ENCODE measurements at places on chromosomes 2 and 18.
A peak's percentile ranks its signal among the peaks of the same experiment; 100 is the strongest.

- no peak for DNase-seq
Observed at GRCh38 chr2:14047491-14047890, 585.0 kb upstream of the LRATD1 start.

DNA sequence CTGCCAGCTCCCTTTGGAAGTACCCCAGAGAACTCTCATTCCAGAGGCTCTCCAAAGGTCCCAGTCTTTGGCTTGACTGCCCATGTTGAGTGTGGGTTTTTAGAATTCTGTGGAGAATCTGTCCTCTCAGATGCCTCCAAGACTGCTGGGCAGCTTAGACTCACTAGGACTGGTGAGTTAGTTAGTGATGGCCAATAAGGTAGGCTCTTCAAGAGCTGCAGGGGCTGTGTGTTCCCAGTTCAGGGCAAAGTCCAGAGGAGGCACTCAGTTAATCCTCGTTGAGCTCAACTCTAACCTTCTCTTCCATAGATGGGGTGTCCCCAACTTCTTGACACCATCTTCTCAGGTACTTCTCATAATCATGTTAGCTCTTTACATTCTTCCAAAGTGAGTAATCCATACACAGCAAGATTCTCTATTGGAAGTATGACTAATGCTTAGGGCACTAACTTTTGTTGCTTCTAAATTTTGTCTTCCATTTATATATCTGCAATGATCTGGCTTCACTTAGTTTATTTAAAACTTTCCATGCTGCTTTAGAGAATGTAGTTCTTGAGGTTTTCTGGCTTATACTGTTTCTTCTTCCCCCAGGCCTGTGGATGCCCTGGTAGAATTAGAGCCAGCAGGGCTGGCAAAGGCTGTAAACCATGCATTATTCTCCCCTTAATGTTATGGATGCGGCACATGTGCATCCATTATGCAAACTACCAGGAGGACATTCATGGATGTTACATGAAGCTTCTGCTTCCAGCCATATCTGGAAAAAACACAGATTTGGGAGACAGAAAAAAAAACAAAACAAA is 88.9 kb downstream of the POLE4 start:
- DNase-seq: peak; percentile 21

DNA sequence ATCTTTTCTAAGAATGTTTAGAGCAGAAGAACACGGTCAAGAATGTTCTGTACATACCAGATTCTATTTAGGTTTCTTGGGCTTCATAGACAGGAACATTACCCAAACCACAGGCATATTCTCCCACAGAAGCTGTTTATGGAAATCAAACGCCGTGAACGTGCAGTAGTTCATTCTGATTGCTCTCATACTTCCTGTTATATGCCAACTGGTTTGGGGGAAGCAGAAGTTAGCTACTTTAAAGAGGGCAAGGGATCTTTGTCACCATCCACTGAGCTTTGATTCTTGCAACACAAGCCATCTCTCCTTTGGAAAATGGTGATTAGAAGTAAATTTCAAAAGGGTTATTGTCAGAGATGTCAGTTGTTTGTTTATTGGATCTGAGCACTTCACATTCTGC is 182.2 kb upstream of the NRP2 start:
- no peak for DNase-seq

DNA sequence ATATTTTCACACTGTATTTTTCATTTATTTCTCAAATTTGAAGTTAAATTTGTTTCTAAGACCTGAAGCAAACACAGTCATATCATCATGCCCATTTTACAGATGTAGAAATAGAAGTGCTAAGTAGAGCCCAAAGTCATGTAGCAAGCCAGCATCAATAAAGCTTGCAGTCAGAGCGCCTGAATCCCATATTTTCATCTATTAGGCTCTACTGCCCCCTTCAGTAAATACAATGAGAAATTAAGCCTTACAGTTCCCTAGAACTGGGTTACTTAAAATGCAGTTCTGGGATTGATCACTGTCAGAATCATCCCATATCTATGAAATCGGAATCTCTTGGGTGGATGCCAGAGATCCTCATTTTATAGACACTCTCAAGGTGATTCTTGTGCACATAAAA is 419.9 kb downstream of the TGIF1 start:
- DNase-seq: peak; percentile 32

GRCh38 chr2:57180042-57180567 is 866.5 kb upstream of the VRK2 start:
- DNase-seq: no peak

DNA sequence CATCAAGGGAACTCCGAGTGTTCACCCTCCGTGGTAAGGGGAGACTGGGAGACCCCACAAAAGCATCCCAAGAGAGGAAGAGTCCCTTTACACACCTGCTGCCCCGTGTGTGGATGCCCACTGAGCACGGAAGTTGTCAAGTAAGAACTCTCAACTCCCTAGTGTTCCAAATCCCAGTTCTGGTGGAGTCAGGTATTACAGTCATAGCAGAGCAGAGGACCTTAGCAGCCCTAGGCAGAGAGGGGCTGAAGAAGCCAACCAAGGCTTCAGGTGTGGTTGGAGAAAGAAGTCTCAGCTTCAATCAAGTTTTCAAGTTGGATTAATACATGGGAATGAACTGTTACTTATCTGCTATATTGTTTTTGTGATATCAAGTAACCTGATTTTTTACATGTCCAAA is 512.5 kb downstream of the RNF144A start:
- DNase-seq: no peak

GRCh38 chr2:186693446-186693832 is 421 bp upstream of the FAM171B start:
- no peak for DNase-seq

- no peak for DNase-seq
Observed at GRCh38 chr2:80363791-80364349, 59.3 kb upstream of the LRRTM1 start.

DNA sequence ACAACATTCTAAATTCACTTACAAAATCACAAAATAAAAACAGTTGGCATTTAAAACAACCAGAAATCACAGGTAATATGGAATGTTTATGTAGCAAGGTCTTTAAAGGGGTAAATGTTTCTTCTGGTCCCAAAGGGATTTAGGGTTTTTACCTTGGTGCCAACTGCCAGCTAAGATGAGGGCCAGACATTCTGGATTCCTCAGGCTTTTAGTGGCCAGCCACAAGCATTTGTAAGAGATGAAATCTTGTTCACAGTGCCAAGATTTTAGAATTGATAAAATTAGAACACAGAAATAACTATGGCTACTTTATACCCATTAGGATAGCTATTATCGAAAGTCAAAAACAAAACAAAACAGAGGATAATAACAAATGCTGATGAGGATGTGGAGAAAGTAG is 60.4 kb upstream of the CDKL4 start:
- DNase-seq: no peak

- DNase-seq: no peak
Observed at GRCh38 chr2:236286873-236287545, 22.8 kb upstream of the ASB18 start.

- no peak for DNase-seq
Observed at GRCh38 chr2:12769492-12770105, 52.9 kb downstream of the TRIB2 start.

DNA sequence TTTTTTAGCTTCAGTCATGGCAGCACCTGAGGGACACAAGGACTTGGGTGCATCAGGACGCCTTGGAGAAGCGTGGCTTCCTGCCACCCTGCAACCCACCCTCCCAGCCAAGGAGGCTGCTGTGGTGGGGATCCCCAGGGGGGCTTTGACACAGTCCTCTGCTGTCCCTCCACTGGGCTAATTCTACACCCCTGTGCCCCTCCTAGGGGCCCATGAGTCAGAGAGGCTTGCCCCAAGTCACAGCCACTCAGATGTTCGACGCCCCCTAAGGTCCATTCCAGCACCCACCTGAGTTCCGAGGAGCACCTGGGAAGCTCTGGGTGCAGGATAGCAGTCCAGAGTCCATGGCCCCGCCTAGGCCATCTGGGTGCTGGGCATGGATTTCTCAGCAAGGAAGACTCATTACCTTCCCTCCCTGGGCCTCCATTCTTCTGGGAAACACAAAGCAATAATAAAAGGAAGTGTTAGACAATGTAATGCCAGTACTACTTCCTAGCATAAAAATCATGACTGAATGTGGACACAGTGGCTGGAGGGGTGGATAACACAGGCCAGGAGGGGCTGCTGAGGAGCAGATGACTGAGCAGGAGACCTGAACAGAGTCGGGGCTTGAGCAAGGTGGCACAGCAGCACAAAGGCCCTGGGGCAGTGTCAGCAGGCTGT is 3.7 kb downstream of the ALPG start:
- no peak for DNase-seq

- no peak for DNase-seq
Observed at GRCh38 chr2:203619267-203619878, 84.3 kb upstream of the RAPH1 start.

DNA sequence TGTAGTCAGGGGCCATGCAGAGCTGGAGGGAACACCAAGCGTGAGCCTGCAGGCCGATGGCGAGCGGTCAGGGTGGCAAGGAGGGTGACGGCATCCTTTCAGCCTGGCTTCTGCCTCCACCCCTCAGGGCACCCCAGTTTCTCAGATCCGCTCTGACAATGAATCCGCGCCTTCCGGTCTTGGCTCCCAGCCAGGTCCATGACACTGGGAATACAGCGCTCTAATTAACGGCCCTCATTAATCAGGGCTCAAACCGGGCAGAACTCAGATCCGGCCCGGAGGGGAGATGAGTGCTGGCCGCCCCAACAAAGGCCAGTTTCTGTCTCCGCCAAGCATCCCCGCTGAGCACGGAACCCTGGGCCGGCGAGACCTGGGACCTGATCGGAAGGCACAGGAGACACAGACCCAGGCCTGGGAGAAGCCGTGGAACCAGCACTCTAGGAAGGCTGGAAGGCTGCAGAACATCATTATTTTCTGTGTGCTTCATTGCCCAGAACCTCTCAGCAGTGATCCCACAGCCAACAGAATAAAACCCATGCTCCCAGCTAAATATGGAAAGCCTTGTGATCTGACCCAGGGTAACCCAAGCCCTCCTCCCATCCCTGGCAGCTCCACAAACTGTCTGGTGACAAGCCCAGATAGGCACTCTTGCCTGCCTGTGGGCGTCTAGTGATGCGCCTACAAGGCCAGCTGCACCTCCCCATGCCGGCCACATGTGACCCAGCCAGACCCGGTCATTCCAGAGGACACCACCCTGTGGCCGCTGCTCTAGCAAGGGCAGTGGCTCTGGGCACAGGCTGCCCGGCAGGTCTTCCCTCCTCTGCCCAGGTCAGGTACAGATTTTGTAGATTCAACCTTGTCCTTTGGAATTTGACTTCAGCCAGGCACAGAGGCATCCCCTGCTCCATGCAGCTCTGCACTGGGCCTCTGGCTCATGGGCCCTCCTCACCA is 438.7 kb upstream of the MYT1L start:
- no peak for DNase-seq

GRCh38 chr2:236745420-236746210 is 176.0 kb downstream of the ACKR3 start:
- DNase-seq: peak; percentile 44

DNA sequence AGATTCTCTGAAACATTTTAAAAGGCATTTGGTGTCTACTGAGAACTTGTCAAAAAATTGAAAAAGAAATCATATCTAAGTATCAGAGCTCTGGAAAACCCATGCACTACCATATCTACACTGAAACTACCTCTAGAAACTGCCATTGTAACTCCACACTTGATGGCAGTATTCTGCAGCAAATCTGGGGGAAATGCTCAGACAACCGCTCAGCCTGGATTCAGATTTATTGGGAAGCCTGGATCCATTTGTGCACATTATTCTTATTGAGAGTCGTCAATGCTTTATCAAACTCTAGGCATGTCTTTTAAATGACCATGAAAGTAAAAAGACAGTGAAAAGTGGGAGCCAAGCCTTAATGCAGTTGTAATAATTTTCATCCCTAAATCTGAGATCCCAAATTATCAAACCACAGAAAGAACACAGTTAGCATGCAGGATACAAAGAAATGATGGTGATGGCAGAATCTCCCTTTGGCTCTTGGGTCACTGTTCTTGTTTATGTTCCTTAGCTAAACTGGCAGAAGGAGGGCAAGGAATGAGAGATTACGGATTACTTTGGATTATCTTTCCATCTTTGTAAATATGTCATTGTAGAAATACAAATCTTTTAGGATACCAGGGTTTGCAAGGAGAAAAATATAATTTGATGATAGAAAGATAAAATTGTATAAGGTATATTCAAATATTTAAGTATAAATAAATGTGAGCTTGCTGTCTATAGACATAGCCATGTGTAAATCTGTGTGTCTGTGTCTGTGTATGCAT is 512.1 kb upstream of the SYT4 start:
- DNase-seq: no peak
